ENCODE measurements at places on chromosomes 6 and 20. TPM values are rescaled to one million over a fixed set of nuclear protein-coding genes. Genes with fewer than 3 reads are reported as not detected.

The SYCP2L gene
- 0.22 TPM for polyA plus RNA-seq

The TTK gene
- polyA plus RNA-seq, result 5.1 TPM

The WFDC11 gene
- polyA plus RNA-seq, result not detected

The MRAP2 gene
- not detected for polyA plus RNA-seq

The ZC2HC1B gene
- not detected for polyA plus RNA-seq

The DSTN gene
- 414 TPM for polyA plus RNA-seq

The ZBTB46 gene
- 2.0 TPM for polyA plus RNA-seq

The GJA10 gene
- not detected for polyA plus RNA-seq

The TREML2 gene
- polyA plus RNA-seq, result not detected

The NRSN1 gene
- polyA plus RNA-seq, result not detected

The CTCFL gene
- polyA plus RNA-seq, result not detected
